ENCODE measurements at places on chromosomes 2 and 18. TPM values are rescaled to one million over a fixed set of nuclear protein-coding genes. Genes with fewer than 3 reads are reported as not detected.

- no peak for DNase-seq
Measured at GRCh38 chr2:133197156-133197555, 371.1 kb downstream of the NCKAP5 start.

DNA sequence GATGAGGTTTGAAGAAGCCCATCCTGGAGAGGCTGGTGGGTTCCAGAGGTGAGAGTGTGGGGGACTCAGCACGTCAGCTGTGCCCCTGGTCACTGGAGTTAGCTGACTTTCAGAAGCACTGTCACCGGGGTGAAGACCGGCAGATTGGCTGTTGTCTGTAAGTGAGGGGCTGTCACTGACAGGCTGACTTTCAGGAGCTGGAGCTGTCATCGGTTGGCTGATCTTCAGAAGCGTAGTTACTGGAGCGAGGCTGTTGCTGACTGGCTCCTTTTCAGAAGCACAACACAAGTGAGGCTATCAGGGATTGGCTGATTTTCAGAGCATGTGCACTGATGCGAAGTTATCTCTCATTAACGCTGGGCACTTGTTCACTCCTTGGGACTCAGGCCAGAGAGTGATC lies 738.4 kb upstream of the ID2 start:
- no peak for DNase-seq

DNA sequence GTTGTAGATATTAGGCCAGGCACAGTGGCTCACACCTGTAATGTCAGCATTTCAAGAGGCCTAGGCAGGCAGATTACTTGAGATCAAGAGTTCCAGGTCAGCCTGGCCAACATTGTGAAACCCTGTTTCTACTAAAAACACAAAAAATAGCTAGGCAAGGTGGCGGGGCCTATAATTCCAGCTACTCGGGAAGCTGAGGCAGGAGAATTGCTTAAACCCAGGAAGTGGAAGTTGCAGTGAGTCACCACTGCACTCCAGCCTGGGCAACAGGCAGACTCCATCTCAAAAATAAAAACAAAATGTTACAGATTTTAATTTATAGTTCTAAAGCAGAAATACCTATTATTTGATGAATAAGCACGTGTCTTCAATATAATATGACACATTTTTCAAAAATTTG lies 65.6 kb upstream of the UBXN4 start:
- no peak for DNase-seq

GRCh38 chr2:129870685-129871241 lies 108.7 kb upstream of the RAB6C start:
- no peak for DNase-seq

DNA sequence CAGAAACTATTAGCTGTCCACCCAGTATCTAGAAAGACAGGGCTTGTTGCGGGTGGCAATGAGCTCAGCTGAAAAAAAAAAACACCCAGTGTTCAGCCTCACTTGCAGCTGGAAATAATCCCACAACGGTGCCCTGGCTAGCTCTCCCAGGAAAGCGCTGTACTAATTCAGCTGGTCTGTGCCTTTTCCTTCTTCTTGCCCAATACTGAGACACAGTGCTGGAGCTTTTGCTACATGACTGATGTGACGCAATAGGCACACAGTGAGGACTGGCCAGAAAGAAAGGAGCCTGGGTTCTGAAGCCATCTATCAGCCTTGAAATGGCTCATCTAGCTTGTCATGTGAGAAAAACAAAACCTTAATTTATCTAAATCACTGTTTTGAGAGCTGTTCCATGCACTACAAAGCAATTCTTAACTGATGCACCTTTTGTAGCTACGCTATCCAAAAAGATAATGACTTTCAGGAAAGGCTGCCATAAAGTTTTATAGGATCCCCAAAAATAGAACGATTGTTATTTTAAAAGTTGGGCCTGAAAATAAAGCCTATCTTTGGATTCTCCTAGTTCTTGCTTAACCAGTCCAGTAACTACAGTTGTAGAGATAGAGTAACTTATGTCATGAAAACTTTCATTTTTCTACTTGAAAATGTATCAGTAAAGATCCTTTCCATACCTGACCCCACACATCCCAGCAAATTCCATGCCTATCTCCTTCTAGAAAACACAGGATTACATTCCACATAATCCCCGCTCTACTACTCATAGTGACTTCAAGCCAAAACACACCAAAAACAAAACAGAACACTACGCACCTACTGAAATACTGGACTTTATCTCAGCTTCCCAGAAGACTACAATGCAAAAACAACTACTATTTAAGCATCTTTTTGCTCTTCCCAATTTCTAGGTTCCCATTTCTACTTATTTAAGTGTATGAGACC lies 15.9 kb downstream of the KIDINS220 start:
- DNase-seq: no peak

DNA sequence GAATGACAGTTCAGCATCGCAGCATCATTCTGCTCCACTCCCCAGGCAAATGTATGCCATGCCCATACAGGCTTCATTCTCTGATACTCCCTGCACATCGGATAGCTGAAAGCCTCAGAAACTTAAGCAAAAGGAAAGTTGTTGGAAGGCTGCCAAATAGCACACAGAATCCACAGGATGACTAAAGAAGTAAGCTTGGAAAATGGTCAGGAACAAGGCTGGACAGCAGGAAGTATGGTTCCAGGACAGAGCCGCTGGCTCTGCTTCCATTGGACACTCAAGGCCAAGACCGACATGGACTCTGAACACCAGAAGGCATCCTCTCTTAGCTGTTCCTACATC lies 256.5 kb downstream of the CDH20 start:
- DNase-seq: no peak

- no peak for DNase-seq
Measured at GRCh38 chr2:70958759-70959158, 19.7 kb upstream of the ANKRD53 start.

The SPR gene
- 2.7 TPM for polyA plus RNA-seq
